ENCODE measurements at places on chromosomes 3 and 15.

DNA sequence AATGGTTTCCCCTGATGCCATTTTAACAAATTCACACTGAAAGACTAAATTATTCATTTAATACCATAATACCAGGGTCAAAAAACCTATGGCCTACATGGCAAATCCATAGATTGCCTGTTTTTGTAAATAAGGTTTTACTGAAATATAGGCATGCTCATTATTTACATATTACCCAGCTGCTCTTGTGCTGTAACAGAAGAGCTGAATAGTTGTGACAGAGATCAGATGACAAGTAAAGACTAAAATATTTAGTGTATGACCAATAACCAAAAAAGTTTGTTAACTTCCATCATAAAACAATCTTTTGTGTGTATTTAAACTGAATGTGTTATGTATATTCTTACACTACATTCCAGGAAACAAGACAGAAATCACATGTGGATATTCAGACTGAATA, 60.2 kb downstream of the DENND4A start:
- peak; percentile 33 for DNase-seq

DNA sequence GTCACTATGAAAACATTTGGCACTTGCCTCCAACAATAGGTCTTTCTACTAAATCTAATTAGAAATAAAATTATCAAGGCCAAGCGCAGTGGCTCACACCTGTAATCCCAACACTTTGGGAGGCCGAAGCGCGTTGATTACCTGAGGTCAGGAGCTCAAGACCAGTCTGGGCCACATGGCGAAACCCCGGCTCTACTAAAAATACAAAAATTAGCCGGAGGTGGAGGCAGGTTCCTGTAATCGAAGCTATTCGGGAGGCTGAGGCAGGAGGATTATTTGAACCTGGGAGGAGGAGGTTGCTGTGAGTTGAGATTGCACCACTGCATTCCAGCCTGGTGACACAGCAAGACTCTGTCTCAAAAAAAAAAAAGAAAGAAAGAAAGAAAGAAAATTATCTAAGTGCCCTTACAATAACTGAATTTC, 1.6 kb upstream of the PLD1 start:
- DNase-seq, result peak; percentile 67

- no peak for DNase-seq
These were observed at the start of gene TBC1D21 for GRCh38 chr15:73873456-73873855. TSS of gene TBC1D21 (plus strand) at chr15:73873564. CDS start at chr15:73873710, 146 bp downstream.

DNA sequence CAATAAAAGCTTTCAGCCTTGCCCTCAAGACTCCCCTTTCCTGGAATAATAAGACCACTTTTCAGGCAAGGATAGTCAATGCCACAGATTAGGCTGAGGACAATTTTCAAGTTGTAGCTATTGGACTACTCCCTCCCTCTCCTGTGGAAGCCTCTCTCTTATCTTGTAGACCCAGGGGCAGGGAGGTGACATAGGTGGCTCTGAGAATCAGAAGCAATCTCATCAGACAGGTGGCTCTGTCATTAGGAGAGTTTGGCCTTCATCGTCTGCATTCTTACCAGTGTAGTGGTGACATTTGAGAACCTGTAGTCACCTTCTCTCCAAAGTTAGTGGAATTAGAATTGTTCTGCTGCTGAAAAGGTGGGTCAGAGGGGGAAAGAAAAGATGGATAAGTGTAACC, 80.0 kb downstream of the LARS2 start:
- no peak for DNase-seq

DNA sequence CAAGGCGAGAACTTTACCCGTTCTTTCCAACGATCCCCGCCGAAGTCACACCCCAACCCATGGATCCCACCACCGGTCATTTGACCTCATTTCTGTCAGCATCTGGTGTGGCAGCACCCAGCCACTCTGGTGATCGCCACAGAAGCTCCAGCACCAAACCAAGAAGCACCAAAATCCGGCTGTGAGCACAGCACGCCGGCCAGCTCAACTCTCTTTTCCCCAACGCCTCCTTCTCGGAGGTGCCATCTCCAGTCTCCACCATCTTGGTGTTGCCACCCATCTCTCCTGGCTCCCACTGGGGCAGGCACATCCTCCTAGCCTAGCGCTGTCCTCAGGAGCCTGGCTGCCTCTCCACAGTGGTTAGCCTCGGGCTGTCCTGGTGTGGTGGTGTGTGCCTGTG, 6.5 kb downstream of the MUC4 start:
- no peak for DNase-seq

GRCh38 chr3:114508208-114508607, 214.4 kb downstream of the TIGIT start:
- no peak for DNase-seq

DNA sequence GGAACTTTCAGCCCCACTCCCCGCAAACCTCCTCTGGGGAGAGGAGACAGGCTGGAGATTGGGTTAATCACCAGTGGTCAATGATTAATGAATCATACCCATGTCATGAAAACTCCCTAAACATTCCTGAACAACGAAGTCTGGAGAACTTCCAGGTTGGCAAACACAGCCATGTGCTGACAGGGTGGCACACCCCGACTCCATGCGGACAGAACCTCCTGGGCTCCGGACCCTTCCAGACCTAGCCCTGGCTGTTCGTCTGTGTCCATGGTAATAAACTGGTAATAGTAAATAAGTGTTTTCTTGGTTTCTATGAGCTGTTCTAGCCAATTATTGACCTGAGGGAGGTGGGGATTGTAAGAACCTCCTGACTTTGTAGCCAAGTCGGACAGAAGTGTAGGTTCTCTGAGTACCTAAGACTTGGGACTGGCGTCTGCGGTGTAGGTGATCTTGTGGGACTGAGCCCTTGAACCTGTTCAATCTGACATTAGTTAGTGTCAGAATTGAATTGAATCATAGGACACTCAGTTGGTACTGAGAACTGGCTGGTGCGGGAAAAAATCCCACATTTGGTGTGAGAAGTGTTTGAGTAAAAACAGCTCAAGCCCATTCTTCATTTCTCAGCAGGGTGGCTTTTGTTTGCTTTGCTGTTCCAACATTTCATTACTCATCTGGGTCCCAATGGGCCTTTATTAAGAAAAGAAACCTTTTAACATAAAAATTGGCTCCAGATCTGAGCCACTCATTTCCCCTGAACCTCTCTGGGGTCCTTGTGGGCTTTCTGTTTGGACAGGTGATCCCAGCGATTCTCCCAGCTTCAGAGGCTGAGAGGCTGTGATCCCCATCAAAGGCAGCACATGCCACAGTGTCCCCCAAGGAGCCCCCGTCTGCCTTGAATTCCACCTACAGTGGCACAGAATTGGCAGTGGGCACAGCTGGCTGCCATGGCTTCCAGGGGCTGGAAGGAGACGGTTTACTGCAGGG, 151.0 kb downstream of the TJP1 start:
- peak; percentile 89 for DNase-seq

DNA sequence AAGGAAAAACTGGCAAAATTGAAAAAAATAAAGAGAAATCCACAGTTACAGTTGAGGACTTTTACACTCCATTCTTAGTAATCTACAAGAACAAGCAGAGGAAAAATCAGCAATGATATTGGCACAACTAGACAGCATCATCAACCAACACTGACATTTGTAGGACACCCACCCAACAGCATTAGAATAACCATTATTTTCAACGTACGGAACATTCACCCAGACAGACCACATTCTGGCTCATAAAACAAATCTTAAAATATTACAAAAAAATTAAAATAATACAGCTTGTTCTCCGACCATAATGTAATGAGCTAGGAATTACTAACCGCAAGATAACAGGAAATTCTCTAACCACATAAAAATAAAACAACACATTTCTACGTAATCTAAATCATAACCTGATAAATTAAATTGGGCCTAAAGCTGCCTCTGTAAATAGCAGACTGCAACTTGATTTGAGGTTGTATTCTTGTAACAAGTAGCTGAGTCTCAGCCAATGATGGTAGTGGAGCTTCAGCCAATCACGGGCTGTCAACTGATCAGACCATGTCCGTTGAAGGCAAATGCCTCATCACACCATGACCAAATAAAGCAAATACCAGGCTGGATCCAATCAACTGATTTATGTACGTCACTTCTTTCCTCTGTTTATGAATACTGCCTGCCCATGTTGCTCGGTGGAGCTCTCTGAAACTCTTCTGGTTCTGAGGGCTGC, 9.2 kb downstream of the PLSCR4 start:
- no peak for DNase-seq

DNA sequence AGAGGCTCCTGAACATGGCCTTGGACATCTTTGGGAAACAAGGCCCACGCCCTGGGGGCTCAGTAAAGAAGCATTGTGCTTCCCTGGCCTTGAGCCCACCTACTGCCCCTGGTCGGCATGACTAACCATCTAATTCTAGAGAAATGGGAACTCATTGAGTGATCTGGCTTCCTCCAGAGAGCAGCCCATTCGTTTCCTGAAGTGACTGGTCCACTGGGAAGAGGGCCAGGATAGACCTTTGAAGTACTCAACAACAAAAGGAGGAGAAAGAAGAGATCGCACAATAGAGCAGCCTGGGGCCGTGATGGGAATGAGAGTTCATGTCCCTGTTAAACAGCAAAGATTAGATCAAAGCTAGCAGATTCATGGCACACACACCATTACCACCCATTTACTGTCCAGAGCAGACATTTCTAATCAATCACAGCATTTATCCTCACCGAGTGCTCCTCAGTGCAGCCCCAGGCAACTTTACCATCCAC, 514.4 kb upstream of the PROK2 start:
- DNase-seq, result peak; percentile 83

- no peak for DNase-seq
These were observed 37.4 kb downstream of the UMPS start for GRCh38 chr3:124767691-124768090.

- peak; percentile 36 for DNase-seq
These were observed 308.1 kb upstream of the COL8A1 start for GRCh38 chr3:99330281-99330680.

- no peak for DNase-seq
These were observed 15.0 kb upstream of the JMJD7 start for GRCh38 chr15:41812820-41813375.

GRCh38 chr15:92655178-92655995, at the start of gene FAM174B:
TSS of gene FAM174B (minus strand) at chr15:92655775.
- peak; percentile 57 for DNase-seq

- peak; percentile 53 for DNase-seq
These were observed 223.0 kb upstream of the MLF1 start for GRCh38 chr3:158347966-158348365.

DNA sequence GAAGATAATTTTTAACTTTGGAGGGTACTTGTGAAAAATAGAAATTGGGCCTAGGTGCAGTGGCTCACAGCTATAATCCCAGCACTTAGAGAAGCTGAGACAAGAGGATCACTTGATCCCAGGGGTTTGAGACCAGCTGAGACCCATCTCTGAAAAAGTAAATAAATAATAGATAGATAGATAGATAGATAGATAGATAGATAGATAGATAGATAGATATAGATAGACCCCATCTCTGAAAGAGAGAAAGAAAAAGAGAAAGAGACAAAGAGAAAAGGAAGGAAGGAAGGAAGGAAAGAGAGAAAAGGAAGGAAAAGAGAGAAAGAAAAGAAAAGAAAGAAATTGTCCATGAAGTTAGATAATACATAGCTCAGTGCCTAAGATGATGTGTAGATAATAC, 35.5 kb downstream of the MRPS25 start:
- DNase-seq, result no peak

All from GM23248 (cell line).